NCI-H1417 (cell line): ENCODE measurements at places on chromosomes 6 and 20.
A peak's percentile ranks its signal among the peaks of the same experiment; 100 is the strongest.

DNA sequence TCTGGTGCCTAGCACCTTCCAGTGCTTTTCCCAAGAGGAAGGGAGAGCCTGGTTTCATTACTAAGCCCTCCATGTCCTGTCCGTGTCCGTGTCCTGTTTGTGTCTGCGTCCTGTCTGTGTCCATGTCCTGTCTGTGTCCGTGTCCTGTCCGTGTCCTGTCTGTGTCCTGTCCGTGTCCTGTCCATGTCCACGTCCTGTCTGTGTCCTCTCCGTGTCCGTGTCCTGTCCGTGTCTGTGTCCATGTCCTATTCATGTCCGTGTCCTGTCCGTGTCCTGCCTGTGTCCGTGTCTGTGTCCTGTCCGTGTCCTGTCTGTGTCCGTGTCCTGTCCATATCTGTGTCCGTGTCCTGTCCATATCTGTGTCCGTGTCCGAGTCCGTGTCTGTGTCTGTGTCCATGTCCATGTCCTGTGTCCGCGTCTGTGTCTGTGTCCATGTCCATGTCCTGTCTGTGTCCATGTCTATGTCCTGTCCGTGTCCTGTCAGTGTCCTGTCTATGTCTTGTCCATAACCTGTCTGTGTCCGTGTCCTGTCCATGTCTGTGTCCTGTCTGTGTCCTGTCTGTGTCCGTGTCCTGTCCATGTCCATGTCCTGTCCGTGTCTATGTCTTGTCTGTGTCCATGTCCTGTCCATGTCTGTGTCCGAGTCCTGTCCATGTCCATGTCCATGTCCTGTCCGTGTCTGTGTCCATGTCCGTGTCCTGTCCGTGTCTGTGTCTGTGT, 54.4 kb upstream of the BHLHE23 start:
- DNase-seq: no peak

DNA sequence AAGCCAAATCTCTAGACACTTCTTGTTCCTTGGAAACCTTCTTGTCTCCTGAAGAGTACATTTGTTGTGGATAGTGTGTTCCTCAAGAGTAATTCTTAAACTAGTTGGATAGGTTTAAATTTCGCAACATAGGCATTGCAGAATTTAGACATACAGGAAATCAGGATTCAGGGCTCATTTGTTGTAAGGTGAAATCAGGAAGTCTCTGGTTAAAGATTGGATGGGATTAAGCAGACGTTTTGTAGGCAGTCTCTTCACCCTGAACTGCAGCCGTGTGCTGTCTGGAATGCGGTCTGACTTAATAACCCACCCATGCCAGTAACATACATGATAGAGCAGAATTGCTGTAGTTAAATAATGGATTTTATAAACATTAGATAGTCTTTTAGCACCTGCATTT, 21.7 kb downstream of the HIVEP1 start:
- no peak for DNase-seq

GRCh38 chr6:142118925-142119324, 13.8 kb upstream of the GJE1 start:
- no peak for DNase-seq

DNA sequence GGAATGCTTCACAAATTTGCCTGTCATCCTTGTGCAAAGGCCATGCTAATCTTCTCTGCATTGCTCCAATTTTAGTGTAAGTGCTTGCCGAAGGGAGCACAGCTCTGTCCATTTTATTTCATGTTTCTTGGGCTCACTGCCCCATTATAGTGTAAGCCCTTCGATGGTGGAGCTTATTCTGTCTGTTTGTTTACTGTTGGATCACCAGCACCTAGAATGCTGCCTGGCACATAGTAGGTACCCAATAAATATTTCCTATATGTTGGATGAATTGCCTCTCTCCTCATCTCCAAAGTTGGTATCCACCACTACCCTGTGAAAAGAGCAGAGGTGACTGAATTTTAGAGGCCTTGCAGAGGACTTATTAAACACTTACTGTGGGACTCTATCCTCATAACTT, 18.8 kb upstream of the HMGN4 start:
- no peak for DNase-seq

- no peak for DNase-seq
Observed at GRCh38 chr6:158503846-158504245, 56.0 kb upstream of the TMEM181 start.

DNA sequence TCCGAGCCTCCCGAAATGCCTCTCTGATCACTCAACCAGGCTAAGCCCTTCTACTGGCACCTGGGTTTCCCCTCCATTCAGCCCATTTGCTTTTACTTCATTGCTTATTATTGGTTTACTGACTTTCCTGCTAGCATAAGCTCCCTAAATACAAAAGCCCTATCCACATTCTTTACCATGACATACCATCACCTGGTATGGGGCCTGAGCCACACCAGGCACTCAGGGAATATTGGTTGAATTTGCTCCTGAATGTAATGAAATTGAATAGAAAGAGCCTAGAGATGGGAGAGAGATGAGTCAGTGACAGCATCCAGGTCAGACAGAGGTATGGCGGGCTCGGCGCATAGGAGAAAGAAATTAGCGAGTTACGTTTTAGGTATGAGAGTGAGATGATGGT, 120.0 kb downstream of the CD164 start:
- no peak for DNase-seq

DNA sequence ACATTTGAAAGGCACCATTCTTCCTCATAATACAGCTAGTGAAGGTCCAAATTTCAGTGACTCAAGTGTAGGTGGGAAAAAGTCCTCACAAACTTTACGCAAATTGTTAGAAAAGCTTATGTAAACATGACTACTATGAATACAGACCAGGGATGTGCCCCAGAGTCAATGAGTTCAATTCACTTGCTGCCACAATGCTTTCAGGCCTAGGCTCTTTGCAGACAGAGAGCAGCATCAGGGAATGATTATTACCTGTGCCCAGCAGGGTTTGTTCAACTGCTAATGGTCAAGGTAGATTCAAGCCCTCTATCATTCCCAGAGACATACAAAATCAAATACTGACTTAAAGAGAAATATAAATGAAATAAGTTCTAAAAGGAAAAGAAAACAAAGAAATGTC, 84.0 kb downstream of the LAMA2 start:
- no peak for DNase-seq

DNA sequence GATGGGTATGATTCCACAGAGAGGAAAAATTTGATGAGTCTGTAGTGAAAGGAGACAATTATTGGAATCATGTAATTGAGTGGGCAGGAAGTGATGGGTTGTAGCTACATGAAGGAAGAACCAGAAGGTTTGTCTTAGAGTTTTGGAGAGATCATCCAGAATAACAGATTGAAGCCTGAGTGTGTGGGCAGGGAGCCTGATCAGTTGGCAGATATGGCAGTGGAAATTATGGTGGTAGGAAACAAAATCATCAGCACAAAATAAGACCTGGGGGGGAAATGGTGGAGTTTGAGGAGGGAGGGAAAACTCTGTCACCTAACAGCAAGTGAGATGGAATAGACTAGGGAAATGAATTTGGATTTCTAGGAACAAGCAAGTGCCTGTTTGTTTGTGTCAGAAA, 606.6 kb upstream of the MAP3K7 start:
- DNase-seq: no peak

DNA sequence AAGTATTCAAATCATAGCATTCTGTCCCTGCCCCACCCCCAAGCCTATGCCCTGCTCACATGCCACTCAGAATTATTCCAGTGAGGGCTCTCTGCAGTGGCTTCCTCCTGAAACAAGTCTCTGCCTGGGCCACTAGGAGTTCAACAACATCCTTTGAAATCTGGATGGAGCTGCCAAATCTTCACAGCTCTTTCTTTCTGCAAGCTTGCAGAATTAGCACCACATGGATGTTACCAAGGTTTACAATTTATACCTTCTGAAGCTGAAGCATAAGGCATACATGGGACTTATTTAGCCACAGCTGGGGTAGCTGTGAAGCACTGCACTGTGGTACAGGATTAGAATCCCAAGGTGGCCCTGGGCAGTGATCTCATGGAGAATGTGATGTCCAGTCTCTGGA, 577.5 kb downstream of the CD109 start:
- no peak for DNase-seq

- no peak for DNase-seq
Observed at GRCh38 chr20:949717-950116, 33.6 kb upstream of the ANGPT4 start.

- no peak for DNase-seq
Observed at GRCh38 chr6:11633741-11634509, 96.4 kb downstream of the TMEM170B start.

DNA sequence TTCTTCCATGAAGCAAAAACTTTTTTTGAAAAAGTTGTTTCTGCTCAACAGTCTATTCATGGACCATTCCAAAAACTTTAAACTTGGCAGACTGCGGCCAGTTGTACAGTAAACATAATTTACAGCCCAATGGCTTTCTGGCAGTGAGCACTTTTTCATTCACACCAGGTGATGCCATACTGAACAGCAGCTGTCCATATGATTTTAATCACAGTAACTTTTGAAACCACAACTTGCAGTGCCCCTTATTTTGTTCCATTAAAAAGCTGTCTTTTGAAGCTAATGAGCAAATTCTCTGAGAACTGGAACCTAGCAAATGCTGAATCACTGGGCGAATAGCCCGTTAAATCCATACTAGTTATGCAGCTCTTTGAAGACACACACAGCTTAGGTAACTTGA, 576.6 kb downstream of the PTPRT start:
- DNase-seq: no peak

GRCh38 chr20:45056473-45057173, 44.3 kb downstream of the KCNS1 start:
- no peak for DNase-seq

DNA sequence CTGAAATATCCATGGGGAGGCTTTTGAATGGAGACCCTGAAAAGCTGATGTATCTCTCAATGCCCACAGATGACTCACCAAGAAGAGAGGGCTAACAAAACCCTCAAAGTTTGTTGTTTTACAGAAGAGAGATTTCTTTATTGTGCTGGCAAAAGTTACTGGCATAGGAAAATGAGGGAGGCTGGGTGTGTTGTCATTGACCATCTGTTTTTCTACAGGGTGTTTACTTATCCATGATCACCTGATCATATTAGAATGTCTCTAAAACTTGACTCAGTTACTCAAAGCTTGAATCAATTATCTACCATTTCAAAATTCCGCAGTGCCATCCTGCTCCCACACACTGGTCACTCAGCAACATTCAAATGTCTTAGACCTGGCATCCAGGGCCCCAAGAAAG, 9.8 kb downstream of the NCOA6 start:
- DNase-seq: no peak

DNA sequence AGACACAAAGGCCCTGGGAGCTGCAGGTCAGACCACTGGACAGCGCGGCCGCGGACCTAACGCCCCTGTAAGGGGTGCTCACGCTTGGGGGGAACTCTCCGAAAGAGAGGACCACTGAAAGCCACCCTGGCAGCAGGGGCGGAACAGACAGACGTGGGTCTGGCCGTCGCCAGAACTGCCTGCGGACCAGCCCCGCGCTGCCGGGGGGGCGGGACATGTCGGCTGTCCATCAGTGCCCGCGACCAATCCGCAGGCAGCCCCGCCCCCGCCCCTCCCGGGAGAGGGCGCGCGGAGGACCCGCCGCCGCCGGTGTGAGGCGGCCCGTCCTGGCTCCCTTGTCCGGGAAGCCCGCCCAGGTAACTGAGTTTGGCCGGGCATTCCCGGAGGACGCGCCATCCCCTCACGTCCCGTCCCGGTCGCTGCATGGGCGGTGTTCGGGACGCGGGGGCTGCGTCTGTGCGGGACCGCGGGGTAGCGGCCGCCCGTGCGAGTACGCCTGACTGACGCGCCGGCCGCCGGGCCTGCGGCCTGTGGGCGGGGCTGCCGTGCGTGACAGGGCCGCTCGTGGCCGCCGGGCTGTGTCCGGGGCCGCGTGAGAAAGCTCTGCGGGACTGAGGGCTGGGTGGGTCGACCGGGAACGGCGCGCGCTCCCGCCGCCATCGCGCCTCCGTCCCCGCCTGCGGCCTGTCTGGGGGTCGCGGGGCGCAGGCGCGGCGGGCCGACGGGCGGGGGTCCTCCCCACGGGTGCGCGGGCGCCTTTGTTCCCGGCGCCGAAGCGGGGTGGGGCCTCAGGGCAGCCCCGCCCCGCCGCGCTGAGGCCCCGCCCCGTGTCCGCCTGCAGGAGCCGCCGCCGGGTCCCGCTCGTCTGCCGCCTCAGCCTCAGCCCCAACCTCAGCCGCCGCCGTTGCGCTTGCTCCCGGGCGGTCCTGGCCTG, at the start of gene PLCG1:
Gene PLCG1 (plus strand): TSS at position 864 of the 934 bp plus-strand sequence. CDS start 99 bp downstream, outside the sequence.
- DNase-seq: peak; percentile 94

GRCh38 chr20:57657535-57658446, 37.6 kb upstream of the ZBP1 start:
- no peak for DNase-seq

DNA sequence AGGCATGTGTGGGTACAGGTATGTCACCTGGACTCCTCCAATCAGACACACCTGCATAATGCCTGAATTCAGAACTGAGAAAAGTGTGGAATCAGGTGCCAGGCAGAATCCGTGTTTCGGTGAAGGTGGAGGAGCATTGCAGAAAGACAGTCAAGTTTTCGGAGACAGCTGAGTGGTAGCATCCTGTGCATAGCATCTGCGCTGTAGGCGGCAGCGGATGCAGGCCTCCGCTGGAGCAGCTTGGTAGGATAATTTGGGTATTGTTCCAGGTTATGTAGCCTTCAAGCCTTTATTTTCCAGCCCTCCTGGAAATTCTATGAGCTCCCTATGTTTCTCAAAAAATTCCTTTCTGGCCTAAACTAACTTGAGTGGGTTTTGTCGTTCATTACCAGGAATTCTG, 15.5 kb upstream of the ARMC2 start:
- no peak for DNase-seq
